LHCN-M2 (cell line): ENCODE measurements at places on chromosomes 12 and 14.

GRCh38 chr12:45468751-45469615 is 253.1 kb downstream of the ANO6 start:
- DNase-seq = peak; percentile 17

- no peak for DNase-seq
These were observed 287.8 kb downstream of the NAV3 start for GRCh38 chr12:78118486-78118885.

- DNase-seq = peak; percentile 83
These were observed 199.5 kb upstream of the PLEKHG7 start for GRCh38 chr12:92503029-92503931.

GRCh38 chr12:30144777-30145683 is 361.3 kb upstream of the TMTC1 start:
- no peak for DNase-seq

- DNase-seq = peak; percentile 21
These were observed 172.8 kb upstream of the KITLG start for GRCh38 chr12:88753066-88753465.

DNA sequence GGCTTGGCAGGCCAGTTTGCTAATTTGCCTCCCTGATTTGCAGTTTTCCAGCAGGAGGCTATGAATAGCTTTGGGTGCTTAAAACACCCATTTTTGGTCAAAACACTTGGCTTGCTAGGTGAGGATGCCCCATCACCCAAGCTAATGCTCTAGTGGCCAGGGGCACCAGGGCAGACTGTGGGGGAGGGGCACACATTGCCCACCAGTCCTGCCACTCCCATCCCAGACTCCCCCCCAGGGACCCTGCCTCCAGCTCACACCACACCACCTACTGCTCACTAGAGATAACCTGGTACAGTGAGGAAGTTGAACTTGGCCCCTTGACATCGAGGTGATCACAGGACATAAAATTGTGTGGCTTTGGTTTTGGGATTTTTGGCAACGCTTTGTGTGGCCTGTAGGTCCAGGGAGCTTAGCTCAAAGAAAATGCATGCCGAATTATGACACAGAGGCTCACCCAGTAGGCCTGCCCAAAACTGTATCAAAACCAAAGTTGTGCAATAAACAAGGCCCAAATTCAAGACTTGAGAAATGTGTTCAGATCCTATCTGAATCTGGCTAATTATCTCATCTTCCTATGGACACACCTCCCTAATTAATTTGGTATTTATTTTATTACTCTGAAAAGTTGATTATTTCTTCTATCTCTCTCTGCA is 4.3 kb downstream of the NUAK1 start:
- no peak for DNase-seq

DNA sequence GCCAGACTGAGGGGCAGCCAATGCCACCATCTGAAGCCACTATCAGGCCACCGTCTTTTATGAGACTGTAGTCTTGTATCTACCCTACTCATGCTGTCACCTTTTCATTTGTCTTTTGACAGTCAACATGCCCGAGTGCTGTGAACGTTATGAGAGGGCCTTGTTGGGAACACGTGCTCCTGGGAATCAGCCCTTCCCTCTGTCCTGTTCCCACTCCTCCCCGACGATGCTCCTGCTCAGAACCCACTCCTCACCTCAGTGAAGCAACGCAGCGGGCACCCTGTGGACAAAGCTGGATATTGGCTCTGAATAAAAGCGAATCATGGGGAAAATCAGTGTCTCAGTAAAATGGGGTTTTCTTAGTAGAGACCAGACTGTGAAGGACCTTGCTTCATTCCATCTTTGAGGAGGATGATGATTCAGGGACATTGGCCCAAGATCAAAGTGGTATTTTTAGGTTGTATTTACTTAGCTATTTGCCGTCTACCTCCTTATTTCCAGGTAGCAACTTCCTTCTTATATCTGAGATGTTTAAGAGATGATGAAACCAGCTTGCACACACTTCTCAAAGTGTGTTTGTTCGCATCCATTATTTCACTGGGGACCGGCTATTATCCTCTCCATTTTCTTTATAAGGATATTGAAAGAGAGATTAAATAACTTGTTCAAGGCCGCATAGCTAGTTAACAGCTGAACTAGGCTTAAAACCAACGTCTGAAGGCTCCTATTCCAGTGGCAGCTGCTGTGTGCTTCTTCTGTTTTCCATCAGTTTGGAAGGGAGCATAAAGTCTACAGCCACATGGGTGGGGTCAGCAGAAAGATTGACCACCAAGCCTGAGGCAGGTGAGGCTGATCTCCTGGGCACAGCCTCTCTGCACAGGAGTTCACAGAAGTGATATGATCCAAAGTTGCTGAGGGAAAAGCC is 43.9 kb upstream of the CTDSP2 start:
- no peak for DNase-seq

DNA sequence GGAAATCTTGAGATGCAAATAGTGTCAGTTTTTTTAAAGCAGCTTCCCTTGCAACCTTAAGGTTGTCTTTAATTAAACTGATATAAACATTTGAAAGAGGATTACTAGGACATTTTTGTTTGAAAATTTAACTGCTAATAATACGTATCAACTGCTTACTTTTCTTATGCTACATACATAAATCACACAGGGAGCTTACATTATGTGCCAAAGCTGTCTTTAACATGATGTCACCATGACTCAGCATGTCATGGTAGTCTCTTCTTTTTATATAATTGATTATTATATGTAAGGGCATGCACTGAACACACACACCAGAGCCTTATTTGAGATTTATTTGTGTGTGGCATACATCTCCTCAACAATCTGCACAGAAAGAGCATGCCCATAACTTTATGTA is 63.0 kb upstream of the PTHLH start:
- peak; percentile 54 for DNase-seq

GRCh38 chr12:10268037-10268436 is 39.6 kb upstream of the KLRD1 start:
- DNase-seq = no peak

DNA sequence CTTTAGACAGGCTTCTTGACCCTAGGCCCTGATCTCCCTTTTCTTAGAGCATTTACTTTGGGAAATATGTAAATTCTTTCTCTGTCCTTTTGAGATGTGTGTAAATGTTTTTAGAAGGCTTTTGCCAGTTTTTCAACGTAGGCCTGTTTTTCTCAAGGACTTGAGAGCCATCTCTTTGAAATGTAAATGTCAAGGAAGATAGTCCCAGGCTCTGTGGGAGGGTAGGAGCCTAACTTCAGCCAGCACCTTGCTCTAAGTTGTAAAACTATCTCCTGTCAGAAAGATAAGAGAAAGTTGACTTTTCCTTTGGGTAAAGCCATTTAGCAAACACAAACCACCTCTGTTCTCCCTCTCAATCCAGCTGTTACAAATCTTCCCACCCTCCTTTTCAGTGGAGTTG is 219.8 kb downstream of the RPS29 start:
- no peak for DNase-seq

- DNase-seq = no peak
These were observed 53.4 kb upstream of the FOXN3 start for GRCh38 chr14:89470401-89470800.

GRCh38 chr14:67358924-67359774 is 455 bp downstream of the ATP6V1D start:
- peak; percentile 39 for DNase-seq

GRCh38 chr12:100324498-100324897 is 32.4 kb upstream of the SLC17A8 start:
- DNase-seq = no peak

DNA sequence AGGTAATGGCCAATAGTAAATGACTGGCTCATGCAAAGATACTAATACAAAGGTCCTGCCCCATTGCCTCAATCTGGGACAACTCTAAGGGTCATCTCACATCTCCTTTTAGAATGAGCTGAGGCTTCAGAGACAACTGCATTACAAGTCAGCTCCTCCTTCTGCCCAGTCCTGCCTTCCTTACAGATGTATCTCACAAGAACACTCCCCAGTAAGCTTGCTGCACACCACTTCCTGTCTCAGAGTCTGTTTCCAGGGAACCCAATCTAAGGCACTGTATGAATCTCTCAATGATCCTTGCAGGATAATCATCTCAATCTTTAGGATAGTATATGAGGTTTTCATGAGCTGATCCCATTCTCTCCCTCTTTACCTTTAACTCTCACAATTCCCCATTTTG is 57.8 kb upstream of the ZDHHC17 start:
- DNase-seq = peak; percentile 63

DNA sequence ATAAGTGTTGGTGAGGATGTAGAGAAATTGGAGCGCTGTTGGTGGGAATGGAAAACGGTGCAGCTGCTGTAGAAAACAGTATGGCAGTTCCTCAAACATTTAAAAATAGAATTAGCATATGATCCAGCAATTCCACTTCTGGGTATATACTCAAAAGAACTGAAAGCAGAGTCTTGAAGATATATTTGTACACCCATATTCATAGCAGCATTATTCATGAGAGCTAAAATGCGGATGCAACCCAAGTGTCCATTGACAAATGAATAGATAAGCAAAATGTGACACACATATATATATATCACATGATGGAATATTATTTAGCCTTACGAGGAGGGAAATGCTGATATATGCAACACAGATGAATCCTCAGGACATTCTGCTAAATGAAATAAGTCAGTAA is 84.7 kb upstream of the CEP83 start:
- DNase-seq = no peak

- no peak for DNase-seq
These were observed 50.7 kb downstream of the IQSEC3 start for GRCh38 chr12:117311-117710.

- no peak for DNase-seq
These were observed 24.6 kb upstream of the YBX3 start for GRCh38 chr12:10747730-10748129.

DNA sequence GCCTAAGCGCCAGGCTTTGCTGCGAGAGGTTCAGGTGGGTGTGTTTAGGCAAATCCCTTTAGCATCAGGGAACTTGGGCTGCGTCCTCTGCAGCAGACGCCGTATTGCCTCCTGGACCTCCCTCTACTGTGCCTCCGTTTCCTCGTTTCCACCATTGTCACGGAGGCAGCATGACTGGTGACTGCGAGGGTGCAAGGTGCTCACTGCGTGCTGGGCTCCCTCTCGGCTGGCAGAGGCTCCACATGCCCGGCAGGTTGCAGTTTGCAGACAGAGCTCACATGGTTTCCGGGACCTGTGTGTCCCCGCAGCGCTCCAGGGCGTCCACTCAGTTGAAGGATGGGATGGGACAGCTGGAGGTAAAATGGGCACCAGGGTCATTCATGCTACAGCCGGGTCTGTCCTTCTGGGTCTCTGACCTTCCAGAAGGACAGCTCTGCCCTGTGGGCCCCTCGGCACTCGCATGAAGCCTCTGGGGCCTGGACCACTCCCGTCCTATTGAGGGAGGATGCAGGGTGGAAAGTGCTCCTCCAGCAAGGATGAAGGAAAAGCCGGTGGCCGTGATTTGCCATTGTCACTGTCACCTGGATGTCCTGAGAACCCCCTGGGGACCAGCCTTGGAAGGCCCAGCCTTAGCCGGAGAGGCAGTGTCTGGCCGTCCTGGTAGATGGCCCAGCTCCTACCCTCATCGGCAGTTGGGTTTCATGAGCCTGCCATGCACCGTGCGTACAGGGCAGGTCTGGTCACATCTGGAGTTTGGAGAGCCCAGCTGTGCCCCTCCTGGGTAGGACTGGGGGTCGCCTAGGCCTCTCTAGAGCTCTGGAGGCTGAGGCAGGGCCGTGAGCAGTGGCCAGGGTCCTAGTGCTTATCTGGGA is 146.5 kb downstream of the KIF26A start:
- DNase-seq = no peak

- no peak for DNase-seq
These were observed 90.6 kb downstream of the PAPOLA start for GRCh38 chr14:96592591-96593386.

DNA sequence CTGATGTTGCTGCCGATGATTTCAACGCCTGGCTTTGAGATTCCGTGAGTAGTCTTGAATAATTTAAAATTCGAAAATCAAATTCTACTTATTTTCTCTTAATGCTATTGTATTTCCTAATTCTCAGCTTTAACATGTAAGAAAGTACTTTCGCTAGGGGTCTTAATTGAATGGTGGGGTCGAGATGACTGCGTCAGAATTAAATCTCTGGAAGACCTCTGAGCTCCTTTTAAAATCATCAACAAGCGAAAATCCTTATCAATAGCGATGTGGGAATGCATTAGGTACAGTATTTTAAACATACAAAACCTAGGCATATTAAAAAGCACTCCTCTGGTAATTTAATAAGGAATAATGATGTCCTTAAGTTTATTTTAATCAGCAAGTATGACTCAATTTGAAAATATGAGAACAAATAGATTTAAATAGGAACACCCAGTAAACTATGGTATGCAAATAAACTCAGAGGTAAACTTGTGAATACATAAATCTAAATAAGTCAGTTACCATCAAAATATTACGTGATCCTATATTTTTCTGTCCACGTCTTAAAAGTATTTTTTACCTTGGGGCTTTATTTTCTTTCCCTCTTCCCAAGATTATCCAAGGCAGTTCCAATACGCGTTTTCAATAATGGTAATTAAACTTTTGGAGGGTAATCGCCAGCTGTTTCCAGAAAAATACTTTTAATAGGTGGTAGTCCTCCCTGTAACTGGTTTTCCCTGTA is 1.4 kb downstream of the FOXA1 start:
- DNase-seq = no peak

GRCh38 chr14:90574188-90575131 is 177.6 kb downstream of the CALM1 start:
- no peak for DNase-seq

- DNase-seq = no peak
These were observed 468.6 kb upstream of the SYT1 start for GRCh38 chr12:78395961-78396360.

DNA sequence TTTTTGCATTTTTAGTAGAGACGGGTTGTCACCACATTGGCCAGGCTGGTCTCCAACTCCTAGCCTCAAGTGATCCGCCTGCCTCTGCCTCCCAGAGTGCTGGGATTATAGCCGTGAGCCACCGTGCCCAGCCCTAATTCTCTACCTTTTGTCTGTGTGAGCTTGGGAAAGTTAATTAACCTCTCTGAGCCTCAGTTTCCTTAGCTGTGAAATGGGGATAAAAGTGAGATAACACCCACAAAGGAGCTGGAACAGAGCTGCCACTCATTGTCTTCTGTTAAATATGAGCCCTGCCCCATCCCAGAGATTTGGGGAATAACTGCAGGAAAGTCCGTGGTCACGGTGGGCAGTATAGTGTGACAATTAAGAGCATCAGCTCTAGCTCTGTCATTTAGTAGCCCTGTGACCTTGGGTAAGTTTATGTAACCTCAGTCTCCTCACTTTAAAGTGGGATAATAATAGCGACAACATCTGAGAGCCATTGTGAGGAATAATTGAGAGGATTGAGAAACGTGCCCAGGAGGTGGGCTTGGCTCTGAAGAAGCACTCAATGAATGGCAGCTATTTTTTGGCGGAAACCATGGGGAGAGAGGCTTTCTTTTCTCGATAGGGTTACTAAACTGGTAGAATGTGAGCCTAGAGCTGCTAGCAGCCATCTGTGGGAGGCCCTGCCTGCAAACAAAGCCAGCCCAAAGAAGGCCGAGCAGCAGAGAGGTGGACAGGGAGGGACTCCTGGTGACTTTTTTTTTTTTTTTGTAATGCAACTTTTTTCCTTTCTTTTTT is 60.8 kb upstream of the MED13L start:
- DNase-seq = no peak
